ENCODE measurements at places on chromosomes 13 and 19. TPM values are rescaled to one million over a fixed set of nuclear protein-coding genes. Genes with fewer than 3 reads are reported as not detected.

The ACP5 gene
- 3.1 TPM for total RNA-seq

The SOHLH2 gene
- total RNA-seq = not detected

The THSD8 gene
- total RNA-seq = not detected

The ZNF527 gene
- 6.2 TPM for total RNA-seq

The WASF3 gene
- total RNA-seq = 20.0 TPM

The KLK10 gene
- not detected for total RNA-seq

Data from regular cardiac myocyte (primary cell).